ENCODE measurements at places on chromosomes 16 and 17.
A peak's percentile ranks its signal among the peaks of the same experiment; 100 is the strongest.

GRCh38 chr17:55730808-55731207, 8.1 kb upstream of the TMEM100 start:
- DNase-seq, result no peak

GRCh38 chr16:25007284-25007984, 7.7 kb downstream of the ARHGAP17 start:
- no peak for DNase-seq

DNA sequence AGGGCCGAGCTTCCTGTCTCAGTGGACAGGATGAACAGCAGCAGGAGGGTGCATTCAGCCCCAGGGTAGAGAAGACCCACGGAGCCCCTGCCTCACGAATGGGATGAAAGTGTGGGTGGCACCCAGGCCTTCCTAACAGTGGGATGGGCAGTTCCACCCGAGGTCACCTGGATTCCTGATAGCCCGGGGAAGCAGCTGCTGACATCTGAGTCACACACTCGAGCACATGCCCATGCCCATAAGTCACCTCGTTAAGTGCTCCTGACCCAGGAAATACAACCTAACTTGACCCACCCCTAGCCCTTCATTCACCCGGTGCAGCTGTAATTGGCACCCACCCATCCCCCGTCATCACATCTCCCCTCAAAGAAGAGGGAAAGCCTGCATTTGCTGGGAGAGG, 85.3 kb upstream of the FOXF1 start:
- no peak for DNase-seq

- DNase-seq, result no peak
Observed at GRCh38 chr17:14748036-14748710, 447.3 kb downstream of the HS3ST3B1 start.

GRCh38 chr17:80034791-80035686, 633 bp downstream of the TBC1D16 start:
- DNase-seq, result peak; percentile 34

DNA sequence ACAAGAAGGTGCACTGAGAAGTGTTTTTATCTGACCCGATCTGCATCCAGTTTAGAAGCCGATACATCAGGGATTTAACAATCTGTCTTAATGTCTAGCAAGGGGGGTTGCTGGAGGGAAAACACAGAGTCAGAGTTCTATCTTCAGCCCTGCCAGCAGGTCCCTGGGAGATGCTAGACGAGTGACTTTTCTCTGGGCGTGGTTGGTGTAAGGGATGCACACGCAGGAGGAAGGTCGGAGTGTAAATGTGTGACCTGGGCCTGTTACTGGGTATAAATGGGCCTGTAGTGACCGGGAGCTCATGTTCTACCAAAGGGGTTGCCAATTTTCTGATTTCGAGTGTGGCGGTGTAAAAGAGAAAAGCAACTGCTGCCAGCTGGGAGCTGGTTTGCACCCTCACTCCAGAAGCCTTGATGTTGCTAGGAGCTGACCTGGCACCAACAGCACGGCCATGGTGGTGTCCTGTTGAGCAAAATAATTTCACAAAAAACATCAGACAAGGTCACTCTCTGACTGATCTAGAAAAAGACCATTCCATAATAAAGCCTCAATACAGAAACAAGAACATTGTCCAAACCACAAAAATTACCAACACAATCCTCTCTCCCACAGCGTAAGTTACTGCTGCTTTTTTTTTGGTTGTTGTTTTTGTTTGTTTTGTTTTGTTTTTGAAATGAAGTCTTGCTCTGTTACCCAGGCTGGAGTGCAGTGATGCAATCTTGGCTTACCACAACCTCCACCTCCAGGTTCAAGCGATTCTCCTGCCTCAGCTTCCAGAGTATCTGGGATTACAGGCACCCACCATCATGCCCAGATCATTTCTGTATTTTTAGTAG, 1.3 kb upstream of the KCTD13 start:
- no peak for DNase-seq

GRCh38 chr17:35052241-35052610, 11.3 kb downstream of the RFFL start:
- DNase-seq, result no peak

GRCh38 chr16:56340416-56340815, 84.9 kb downstream of the AMFR start:
- DNase-seq, result no peak

DNA sequence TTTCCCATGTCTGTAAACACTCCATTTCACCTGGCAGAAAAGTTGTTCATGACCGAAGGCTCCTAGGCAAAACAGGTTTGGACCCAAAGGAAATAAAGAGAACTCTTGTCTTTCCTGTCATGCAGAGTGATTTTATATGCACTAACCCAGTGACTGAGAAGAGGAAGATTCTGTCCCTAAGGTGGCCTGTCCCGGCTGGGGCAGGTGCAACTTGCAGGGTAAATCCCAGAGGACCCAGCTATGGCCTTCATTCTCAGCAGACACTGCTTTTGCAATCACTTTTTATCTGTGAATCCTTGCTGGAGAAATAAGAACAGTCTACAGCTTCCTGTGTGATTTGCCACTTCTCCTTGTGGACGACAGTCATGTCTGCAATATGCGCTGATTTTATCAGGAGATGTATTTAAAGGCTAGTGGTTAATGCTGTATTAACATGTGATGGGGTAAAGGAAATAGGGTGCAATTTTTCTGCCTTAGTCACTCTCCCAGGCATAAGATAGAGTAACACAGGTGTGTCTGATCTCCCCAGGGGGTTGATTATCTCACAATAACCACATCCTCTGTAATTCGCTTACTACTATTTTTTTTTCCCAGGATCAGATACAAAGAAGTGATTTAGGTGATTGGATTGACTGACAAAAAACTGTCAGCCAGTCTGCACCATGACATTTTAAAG, 696.8 kb upstream of the SOX9 start:
- no peak for DNase-seq

DNA sequence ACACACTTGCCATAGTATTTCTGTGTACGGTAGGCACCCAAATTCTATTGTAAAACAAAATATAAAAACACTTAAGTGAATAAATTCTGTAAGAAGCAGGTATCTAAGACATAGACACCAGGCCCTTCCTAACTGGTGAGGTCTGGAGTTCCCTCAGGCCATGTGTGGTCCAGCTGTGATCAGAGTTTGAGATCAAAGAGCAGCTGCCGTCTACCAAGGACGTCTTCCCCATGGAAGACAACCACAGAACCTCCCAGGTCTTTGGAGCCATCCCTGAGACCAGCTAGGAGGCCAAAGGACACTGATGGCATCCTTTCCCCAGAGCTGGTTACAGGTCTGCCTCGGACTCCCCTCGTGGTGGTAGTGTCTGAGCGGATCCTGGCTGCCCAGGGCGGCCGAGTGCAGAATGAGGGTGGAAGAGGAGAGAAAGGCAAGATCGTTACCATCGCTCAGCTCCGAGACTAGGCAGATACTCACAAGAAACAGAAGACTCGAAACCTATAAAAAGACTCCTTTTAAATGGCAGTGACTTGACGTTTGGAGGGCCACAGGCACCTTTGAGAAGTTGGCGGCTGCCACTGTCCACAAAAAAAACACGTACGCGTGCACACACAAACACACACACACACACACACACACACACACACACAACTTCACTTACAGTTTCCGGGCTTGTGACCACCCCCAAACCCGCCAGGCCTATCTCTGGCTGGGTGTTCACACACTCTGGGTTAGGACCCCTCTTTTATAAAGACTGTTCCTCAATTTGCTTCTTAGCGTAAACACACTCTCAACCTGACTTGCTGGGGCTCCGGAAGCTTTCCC, 7.5 kb downstream of the TIMP2 start:
- no peak for DNase-seq

DNA sequence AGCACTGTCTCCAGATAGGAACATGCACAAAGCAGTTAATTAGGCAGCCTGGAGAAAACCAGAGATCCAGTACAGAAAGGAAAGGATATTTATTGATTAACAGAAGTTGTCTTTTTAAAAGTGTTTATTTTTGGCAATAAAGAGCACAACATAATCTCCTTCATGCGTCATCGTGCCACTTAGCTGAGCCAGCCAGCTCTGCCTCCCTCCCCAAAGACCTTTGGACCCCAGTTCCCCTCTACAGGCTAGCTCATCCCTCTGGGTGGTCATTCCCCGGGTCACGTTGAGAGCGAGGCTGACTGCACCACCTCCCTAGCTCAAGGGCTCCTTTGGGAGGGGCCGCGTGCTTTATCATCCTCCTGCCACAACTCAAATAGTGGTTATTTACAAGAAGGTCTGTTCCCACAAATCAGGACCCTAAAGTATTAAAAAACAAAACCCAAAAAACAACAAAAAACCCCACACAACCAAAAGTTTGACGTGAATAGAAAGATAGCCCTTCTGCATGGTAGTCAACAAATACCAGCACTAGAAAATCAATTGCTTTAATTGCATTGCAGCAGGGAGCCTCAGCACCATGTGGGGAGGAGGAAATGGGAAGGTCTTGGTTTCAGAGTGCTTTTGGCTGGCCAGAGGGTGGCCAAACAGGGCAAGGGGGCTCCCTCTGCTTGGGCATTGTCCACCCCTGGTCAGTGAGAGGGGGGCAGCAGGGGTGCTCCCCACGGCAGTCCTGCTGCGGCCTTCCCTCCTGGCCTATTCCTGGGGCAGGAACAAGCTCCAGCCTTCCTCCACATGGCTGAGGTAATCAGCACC, 9.6 kb downstream of the POLR2C start:
- no peak for DNase-seq

DNA sequence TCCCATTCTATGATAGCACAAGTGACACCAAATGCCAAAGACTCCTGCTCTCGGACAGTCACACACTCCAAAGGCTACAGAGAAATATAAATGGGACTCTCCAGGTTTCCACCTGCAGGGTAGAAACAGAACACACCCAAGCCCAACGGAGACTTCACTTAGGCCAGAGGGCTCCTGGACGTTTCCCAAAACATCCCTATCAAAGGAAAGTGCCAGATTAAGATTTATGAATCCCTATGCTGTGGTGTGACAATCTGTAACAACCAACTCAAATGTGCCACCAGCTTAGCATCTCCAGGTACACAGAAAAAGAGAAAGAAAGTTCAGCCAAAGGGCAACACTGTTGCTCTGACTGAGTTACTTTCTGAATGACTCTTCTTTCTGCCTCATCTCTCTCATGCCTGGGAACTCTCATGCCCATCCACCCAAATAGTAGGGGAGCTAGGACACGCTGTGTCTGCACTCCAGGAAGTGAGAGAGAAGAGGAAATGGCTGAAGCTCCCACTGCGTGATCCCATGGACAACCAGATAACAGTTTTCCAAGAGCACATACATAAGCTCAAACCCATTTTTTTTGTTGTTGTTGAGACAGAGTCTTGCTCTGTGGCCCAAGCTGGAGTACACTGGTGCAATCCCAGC, 49.7 kb downstream of the SMG6 start:
- DNase-seq, result no peak

GRCh38 chr17:15453782-15454181, 13.6 kb downstream of the CDRT4 start:
- DNase-seq, result no peak

GRCh38 chr16:60811657-60812056, 1224.6 kb downstream of the CDH8 start:
- no peak for DNase-seq

DNA sequence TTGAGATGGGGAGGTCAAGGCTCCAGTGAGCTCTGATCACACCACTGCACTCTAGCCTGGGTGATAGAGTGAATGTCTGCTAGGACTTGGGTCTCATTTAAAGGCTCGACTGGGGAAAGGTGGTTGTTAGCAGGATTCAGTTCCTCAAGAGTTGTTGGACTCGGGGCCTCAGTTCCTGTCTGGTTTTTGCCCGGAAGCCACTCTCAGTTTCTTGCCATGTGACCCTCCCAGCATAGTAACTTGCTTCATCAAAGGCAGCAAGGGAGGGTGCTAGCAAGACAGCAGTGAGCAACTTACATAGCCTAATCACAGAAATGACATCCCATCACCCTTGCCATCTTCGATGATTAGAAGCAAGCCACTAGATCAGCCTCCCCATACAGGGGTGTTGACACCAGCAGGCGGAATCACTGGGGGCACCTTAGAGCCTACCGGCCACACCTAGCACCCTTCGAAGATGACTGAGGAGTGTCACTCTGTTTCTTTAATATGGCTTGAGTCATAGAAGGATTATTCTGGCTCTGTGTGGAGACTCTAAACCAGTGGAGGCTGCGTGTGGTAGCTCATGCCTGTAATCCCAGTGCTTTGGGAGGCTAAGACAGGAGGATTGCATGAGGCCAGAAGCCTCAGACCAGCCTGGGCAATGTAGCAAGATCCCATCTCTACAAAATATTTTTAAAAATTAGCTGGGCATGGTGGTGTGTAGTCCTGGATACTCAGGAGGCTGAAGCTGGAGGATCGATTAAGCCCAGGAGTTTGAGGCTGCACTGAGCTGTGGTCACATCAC, 13.2 kb upstream of the SCNN1B start:
- no peak for DNase-seq

- DNase-seq, result no peak
Observed at GRCh38 chr17:29210879-29211278, 30.7 kb upstream of the MYO18A start.

DNA sequence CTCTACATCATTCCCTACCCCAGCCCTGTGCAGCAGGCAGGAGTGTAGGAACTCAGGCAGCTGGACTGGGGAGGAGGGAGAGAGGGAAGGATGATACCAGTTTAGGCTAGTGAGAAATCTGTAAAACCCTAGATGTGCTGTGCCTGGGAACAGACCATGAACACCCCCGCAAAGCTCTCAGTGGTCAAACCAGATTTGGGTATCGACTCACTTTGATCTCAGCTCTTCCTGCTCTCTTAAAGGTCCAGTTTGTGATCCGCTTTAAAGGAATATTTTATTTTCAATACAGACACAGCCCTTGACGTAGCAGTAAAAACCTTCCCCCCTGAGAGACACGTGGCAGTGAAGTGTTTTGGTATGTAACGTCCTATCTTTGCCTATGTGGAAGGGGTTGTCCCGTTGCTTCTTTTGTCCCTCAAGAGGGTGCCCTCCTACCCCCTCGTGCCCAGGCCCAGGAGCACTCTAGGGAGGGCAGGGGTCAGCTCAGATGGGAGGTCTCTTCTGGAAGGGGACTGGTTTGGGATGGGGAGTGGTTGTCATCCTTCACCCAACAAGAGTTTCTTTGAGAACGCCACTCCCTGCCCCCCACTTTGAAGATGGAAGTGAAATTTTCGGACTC, 19.3 kb upstream of the TBX2 start:
- DNase-seq, result no peak

DNA sequence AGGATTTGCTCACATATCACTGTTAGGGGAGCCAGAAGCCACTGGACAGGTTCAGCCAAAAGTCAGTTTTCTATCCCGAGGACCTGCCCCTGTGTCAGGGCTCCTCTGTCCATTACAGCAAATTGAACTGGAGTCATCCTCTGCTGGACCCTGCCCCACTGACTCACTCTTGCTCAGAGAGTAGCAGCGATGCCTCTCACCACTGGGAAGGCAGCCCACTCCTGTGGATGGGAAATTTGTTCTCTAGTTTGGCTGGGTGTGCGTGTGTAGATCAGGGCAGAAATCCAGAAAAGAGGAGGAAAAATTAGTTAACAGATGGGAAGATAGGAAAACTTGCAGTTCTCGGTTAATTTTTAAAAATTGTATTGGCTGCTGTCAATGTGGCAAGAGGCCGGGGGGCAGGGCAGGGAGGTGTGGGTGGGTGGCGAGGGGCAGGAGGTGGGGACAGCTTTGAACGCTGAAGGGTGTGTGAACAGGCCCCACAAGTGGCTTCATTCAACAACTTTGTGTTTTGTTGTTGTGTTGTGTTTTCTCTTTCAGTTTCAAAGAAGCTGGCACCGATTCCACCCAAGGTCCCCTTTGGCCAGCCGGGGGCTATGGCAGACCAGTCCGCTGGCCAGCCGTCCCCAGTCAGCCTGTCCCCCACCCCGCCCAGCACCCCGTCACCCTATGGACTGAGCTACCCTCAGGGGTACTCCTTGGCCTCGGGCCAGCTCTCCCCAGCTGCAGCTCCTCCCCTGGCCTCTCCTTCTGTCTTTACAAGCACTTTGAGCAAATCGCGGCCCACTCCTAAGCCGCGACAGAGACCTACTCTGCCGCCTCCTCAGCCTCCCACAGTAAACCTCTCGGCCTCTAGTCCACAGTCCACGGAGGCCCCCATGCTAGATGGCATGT, 33.6 kb downstream of the ELAC2 start:
- no peak for DNase-seq

All from D341Med (cell line).